Kidney tubule cell (primary cell): ENCODE measurements at places on chromosomes 6 and 20.

DNA sequence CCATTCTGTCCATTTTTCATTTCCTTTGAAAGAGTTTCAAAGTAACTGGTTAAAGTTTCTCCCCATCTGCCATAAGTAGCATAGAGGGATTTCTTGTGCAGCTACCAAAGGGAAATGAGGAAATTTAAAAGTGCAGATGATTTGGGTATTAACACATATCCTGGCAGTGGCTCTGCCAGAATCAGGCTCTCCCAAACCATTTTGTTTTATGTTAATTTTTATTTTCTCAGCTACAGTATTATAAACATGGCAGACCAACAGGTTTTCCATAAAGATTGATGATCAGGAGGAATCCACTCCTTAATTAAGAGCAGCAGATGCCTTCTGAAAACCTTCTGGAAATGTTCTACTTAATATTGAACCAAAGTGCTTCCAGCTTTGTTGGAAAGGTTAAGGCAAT, 13.9 kb downstream of the PLCB4 start:
- no peak for DNase-seq

GRCh38 chr6:80502871-80503270, 396.4 kb downstream of the BCKDHB start:
- DNase-seq, result no peak

DNA sequence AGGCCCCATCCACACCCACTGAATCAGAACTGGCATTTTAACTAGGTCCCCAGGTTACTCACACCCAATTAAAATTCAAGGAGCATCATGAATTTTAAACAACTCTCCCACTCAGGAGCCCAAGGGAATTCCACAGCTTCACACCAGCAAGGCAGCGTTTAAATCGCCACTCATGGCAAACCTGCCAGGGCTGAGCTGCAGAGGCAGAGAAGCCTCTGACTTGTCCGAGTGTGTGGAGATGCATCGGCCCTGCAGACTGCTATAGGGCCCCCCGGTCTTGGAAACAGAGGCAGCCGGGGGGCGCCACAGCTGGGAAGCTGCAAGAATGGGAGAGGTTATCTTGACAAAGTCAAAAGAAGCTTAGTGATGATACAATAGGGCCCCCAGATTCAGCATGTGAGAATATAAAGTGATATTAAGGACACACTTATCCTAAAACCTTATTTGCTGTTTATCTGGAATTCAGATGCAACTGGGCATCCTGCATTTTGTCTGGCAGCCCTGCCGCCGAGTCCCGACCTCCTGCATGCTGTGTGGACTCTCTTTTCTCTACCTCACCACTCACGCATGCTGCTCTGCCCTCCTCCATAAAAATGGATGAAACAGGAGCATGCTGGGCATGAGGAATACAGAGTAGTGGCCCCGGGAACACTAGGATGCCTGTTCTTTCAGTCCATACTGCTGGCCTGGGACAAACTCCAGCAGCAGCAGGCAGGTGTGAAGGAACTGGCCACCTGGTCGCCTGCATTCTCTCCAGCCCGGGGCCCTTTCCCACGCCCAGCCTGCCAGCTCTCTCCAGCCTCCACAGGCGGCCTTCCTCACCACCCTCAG, 126.1 kb downstream of the PXDC1 start:
- DNase-seq, result no peak

DNA sequence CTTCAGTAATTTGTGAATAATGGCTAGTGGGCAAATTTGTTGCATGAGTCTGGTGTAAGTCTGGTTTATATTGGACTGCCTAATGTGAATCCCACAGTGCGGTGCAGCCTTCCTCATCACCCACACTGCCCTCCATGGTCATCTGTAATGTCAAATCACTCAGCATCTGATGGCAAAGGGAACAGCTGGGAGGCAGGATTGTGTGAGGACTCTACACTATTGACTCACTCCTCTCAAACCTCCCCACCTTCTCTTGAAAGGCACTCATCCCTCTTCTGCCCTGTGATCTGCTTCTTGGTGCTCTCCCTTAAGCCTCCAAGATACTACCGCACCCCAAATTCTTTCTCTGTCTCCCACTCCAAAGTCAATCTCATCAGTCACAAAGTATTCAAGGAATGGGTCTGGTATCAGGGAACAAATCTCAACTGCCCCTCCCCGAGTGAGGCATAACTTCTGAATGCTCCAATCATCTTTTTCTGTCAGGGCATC, 146.0 kb upstream of the BEND6 start:
- DNase-seq, result peak; percentile 71

DNA sequence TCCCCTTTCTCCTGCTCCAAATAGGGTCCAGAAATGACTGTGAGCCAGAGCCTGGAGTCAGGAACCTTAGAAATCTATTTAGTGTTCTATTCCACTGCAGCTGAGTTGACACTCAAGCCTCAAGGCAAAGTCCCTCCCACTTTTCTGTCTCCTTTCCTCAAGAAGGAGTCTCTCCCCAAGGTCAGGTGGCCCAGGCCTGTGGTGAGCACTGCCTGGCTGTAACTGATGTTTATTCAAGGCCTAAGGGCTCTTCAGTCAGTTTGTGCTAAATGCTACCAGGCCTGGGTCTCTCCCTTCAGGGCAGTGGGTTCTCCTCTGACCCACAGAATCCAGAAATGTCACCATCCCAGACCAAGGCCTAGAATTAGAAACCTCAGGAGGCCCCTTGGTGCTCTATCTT, 1042.9 kb upstream of the EPHA7 start:
- DNase-seq, result no peak

DNA sequence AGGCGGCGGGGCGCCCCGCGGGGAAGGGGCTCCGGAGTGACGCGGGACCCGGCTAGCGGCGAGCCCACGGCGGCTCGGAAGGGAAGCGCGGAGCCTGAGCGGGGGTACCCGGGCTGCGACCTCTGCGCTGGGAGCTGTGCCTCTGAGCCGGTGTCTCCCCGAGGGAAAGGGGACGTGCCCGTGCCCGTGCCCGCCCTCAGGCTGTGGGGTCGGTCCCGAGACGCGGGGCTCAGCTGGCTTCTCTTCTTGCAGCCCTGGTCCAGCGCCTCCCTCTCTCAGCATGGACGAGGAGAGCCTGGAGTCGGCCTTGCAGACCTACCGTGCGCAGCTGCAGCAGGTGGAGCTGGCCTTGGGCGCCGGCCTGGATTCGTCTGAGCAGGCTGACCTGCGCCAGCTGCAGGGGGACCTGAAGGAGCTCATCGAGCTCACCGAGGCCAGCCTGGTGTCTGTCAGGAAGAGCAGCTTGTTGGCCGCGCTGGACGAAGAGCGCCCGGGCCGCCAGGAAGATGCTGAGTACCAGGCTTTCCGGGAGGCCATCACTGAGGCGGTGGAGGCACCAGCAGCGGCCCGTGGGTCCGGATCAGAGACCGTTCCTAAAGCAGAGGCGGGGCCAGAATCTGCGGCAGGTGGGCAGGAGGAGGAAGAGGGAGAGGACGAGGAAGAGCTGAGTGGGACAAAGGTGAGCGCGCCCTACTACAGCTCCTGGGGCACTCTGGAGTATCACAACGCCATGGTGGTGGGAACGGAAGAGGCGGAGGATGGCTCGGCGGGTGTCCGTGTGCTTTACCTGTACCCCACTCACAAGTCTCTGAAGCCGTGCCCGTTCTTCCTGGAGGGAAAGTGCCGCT, 686 bp downstream of the ZGPAT start:
- DNase-seq, result peak; percentile 21

GRCh38 chr6:161679980-161680538, 406.2 kb upstream of the AGPAT4 start:
- DNase-seq, result no peak

GRCh38 chr20:58893355-58894120, 41.0 kb downstream of the GNAS start:
- no peak for DNase-seq

GRCh38 chr6:49913636-49914375, 47.5 kb upstream of the CRISP1 start:
- no peak for DNase-seq

DNA sequence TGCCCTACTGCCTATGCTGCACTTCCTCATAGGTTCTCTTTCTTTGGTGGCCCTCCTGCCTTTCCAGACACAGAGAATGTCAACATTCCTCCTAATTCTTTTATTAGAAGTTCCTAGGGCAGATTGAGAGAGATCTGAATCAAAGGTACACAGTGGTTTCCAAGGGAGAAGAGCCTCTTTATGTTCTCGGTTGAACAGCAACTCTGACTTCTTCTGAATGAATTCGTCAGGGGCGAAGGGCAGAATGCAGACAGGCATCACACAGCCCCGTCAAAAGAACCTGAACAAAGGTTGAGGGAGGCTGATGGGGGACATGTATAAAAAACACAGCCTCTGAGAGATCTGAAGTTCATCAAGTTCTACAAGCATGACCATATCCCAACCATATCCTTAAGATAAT, 68.1 kb upstream of the DTNBP1 start:
- no peak for DNase-seq

DNA sequence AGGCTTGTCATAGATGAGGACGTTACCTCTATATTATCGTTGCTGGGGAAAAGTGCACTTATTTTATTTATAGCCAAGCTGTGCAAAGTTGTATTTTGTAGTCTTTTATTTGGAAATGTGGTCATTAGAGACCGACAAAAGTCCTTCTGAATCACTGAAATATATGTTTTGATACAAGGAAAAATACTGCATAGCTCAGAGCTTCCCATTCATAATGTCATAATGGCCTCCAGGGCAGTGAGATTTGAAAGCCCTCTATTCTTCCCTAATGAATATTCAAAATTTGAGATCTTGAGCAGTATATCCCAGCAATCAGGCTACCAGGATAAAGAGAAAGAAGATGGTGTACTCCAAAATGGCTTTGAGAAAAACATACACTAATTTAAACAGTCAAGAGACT, 64.6 kb downstream of the CAP2 start:
- no peak for DNase-seq
